HS-27A (cell line): ENCODE measurements at places on chromosomes 5 and 9.
A peak's percentile ranks its signal among the peaks of the same experiment; 100 is the strongest.

- peak; percentile 23 for DNase-seq
These were observed 75.4 kb upstream of the ANKH start for GRCh38 chr5:14946815-14947620.

- no peak for DNase-seq
These were observed 185.9 kb upstream of the S1PR3 start for GRCh38 chr9:88805217-88805943.

DNA sequence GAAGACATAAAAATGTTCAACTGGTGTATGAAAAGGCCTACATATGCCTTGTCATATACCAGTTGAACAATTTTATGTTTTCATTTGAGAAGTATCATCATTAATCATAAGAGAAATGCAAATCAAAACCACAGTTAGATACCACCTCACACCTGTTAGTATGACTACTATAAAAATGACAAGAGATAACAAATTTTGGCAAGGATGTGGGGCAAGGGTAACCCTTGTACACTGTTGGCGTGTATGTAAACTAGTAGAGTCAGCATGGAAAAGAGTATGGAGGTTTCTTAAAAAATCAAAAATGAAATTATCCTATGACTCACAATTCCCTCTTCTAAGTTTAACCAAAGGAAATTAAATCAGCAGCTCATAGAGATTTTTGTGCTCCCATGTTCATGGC, 250.4 kb upstream of the ST8SIA4 start:
- DNase-seq: no peak

DNA sequence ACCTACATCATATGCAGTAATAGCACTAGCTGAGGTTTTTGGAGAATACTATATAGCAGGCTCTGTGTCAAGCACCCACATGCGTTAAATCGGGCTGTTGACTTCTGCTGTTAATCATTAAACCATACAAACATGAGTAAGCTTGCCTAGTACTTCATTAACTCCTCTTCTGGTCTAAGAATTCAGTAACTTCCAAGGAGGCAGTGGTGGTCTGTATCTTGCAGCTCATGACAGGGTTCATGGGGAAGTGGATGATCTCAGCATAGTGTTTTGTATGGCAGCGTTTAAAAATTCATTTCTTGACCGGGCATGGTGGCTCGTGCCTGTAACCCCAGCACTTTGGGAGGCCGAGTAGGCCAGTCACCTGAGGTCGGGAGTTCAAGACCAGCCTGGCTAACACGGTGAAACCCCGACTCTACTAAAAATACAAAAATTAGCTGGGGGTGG, at the start of gene HAVCR1:
TSS of gene HAVCR1 (minus strand) at position 24 of the 447 bp plus-strand sequence. CDS start 1,173 bp downstream, outside the sequence.
- DNase-seq: no peak

- DNase-seq: no peak
These were observed 205.2 kb downstream of the SEC61B start for GRCh38 chr9:99427260-99427659.

DNA sequence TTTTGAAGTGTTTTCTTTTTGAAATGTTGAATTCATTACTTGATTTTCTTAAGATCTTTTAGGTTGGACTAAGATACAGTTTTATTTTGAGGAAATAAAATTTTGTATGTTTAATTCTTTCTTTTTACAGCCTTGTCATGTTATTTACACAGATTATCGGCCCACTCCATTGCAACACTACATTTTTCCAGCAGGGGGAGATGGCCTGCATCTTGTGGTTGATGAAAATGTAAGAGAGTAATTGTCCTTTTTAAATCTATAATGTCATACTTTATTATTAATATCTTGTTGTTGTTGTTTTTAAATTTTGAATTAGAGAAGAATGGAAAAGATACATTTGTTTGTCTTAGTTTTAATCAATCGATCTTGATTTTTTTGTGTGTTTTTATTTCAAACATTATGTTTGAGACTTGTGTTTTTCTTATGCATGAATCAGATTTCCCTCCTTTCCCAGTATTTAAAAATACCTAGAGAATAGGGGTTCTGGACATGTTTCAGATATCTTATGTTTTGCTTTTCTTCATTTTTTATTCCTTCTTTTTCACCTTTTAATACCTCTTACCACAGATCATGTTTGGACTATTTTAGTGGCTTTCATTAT, 36.7 kb downstream of the MTREX start:
- no peak for DNase-seq

DNA sequence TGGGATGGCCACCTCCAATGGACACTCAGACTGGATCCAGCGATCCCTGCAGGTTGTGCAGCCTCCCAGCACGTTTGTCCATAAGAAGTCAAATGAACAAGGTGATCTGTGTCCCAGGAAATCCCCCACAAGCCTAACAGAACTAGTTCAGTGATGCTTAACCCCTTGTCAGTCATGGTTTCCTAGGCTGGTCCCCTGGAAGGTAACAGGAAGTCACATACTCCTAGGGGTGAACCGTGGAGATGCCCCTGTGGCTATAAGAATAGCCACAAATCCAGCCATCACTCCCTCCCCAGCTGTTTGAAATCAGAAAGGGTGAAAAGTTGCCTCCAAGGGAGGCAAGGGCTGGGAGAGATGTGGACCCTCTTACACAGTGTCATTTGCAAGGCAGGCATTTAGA, 22.5 kb downstream of the PAX5 start:
- DNase-seq: no peak
